SJSA1 (cell line): ENCODE measurements at places on chromosomes 1 and 21. TPM values are rescaled to one million over a fixed set of nuclear protein-coding genes. Genes with fewer than 3 reads are reported as not detected.

GRCh38 chr21:42067531-42068255, 3.4 kb upstream of the UMODL1 start:
- no peak for DNase-seq

DNA sequence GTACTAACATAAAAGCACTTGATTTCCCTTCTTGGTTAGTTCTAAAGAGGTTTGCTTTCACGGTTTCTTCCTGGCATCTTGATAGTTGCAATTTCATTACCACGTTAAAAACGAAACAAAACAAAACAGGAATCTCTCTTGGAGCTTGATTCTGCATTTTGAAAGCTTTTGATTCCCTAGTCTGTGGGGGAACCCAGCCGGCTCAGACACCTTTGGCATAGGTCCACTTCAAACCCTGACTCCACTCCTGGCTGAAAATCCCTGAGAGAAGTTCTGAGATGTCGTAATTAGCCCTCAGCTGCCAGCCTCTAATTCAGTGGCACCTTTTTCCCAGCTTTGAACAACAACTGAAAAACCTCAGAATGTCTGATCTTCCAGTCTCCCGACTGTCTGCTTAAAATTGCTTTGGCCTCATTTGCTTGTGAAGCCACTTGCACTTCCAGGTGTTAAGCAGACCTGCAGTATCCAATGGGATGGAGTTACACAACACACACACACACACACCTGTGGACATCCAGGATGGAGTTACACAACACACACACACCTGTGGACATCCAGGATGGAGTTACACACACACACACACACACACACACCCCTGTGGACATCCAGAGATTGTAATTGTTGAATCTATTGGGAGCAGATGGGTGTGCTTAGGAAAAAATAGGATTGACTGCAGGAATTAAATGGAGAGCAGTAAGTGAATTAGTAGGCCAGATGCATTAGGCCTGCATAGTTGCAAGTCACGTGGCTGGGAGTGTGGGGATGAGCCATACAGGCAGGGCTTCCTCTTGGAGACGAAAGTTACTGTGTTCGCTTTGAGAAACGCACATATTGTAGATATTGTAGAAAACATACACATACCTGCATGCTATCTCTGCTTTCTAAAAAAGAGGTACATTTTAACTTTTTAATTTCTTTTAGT, 285.6 kb upstream of the FMN2 start:
- no peak for DNase-seq

DNA sequence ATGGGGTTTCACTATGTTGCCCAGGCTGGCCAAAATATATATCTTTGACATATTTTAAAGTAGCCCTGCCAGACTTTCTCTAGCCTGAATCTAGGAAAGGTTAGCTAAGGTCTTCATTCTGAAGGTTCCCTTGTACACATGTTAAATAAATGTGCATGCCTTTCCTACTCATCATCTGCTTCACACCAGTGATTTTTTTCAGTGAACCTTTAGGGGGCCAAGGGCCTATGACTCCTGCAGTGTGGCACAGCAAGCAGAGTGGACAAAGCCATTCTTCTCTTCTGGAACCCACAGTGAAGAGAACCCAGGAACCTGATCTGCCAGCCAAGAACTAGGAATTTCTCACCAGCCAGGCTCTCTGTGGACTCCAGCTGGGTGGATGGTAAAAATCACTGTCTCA, 22.9 kb downstream of the CBR1 start:
- no peak for DNase-seq

The LEFTY2 gene
- total RNA-seq = not detected in 2 replicates

DNA sequence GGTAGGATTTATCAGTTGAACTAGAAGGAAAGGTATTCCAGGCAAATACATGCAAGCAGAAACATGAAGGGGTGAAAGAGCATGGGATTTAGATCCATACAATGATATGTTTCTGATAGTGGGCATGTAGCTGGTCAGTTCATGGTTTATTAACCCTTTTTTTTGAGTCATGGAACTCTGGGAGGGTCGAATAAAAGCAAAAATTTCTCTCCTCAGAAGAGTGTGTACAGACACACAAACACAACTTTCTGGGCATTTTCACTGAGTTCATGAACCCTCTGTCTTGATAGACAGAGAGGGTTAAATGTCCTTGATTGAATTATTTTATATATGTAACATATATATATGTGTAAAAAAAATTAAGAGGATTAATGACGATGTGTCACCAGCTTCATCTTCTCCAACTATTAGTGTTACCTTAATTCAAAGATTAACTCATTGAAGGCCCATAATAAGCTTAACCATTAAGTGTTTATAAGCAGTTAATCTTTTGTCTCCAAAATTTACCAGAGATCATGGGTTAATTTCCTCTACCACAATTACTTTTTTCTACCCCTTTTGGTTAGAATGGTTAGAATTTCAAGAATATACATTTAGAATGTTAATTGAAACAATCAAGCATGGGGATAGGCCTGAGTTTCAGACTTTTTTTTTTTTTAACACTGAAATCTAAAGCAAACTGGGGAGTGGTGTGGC, 4.6 kb downstream of the JUN start:
- DNase-seq = no peak

GRCh38 chr21:39125752-39126485, 57.3 kb downstream of the PSMG1 start:
- DNase-seq = no peak

DNA sequence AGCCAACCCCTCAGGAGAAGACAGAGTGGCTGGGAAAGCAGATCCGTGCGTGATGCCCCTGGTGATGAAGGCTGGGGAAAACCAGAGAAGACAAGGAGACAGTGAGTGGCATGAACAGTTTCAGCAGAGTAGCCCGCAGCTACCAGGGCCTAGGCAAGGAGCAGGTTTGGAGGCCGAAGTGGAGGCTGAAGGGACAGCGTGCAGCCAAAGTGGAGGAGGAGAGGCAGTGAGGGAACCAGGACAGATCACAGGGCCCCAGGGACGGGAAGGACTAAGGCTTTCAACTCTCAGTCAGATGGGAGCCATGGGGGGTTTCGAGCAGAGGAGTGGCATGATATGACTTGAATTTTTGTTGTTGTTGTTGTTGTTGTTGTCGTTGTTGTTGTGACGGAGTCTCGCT, 59.9 kb upstream of the SELENON start:
- no peak for DNase-seq

- no peak for DNase-seq
Observed at GRCh38 chr21:44740742-44741141, 29.4 kb upstream of the TSPEAR start.

DNA sequence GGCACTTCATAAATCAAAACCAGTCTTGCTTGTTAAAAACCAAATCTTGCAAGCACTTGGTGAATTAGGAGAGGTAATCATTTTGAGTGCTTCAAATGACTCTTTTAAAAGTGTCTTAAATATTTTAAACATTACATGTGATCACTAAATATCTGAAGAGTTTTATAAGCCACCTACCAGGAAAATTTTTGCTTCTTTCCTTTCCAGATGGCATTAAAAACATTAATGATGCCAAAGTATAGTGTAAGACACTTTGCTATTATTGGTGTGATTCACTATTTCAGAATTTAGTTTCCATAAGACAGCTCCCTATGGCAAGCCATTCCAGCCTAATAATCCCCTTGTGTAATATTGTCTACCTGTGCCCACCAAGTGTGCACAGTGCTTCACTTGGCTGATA, 548.8 kb upstream of the ADAMTS5 start:
- no peak for DNase-seq

GRCh38 chr1:21855257-21856096, 43.4 kb downstream of the LDLRAD2 start:
- no peak for DNase-seq

DNA sequence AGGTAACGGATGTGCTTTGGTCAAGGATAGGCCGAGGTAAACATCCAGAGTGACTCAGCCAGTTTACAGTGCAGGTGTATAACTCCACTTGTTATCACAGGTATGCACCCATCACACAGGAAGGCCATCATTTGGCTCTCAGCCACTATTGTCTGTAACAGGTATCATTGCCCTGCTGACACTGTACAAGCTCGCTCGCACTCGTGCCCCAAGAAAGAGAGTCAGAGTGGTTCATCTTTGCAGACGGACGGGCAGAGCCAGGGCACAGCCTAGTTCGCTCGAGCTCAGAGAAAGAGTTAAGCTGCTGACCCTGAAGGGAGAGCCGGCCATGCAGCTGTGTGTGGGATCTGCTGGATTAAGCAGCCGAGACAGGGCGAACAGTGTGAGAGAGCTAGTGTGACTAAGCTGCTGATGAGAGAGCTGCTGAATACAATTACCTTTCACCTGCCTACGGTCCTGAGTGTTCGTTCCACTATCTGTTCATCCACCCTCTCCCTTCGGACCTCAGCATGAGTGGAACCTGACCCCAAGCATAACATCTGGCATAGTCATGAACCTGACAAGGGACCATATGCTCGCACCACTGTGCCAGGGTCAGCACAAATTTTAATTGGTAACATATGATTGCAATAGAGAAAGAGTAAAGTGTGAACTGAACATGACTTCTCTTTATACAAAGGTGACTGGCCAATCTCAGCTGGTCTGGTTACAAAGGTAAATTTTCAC, 27.0 kb upstream of the LYPD8 start:
- no peak for DNase-seq
